ENCODE measurements at places on chromosomes 6 and 20.

GRCh38 chr6:7691675-7692452, 34.0 kb upstream of the BMP6 start:
- DNase-seq: no peak

DNA sequence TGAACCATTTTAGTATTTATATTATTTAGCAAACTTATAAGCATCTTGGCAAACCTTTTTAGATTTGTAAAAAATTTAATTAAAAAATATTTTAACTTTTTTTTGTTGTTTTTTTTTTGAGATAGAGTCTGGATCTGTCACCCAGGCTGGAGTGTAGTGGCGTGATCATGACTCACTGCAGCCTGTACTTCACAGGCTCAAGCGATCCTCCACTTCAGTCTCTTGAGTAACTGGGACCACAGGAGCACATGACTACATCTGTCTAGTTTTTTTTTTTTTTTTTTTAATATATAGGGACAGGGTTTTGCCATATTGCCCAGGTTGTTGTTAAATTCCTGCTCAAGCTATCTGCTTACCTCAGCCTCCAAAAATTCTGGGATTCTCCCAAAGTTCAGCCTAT, 161.1 kb downstream of the EYS start:
- no peak for DNase-seq

DNA sequence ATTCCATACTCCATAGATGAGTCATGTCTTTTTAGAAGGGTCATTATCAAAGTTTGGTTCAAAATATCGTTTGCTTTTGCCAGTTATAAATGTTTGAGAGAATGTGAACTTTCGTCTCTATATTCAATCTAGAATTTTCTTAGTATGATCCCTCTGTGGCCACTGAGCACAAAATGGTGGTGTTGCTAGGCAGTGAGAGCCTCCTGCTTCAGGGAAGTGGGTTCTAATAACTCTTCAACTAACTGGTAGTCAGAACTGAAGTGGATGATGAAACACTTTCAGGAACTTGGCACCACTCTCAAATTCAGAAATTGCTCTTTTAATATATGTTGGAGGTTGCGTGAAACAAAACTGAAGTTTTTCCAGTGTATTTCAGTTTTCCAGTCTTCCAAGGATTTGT, 125.0 kb upstream of the DOK5 start:
- no peak for DNase-seq

- no peak for DNase-seq
Observed at GRCh38 chr6:154592199-154592860, 81.8 kb upstream of the CNKSR3 start.

DNA sequence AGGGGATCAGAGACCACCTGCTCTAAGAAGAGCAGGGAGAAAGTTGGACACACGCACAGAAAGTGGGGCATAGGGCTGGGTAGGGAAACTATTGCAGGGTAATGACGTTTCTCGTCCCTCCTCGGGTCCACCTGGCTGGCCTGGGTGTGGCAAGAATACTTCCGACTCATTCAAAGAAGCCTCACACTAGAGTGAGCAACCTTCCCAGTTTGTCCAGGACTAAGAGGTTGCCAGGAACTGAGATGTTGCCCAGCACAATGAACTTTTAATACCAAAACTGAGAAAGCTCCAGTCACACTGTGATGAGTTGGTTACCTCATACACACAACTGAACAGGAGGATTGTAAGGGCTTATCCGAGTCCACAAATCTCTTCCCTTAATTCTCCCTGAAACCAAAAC, 74.5 kb upstream of the ADGRF1 start:
- DNase-seq: no peak

DNA sequence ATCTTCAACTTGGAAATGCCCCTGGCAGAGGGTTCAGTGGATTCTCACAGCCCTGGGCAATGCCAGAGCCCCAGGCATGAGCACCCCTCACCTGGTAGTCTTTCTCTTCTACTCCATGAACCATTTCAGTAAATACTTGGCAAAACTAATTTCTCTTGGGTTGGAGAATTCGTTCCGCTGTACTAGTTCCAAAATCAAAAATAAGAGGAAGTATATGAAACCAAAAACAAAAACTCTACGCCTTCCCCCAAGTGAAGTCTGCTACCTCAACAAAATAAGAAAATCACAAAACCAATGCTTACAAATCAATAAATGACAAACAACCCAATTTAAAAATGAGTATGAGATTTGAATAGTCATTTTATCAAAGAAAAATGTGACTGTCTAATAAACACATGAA, 12.6 kb downstream of the GFOD1 start:
- DNase-seq: no peak

- no peak for DNase-seq
Observed at GRCh38 chr6:45844986-45845385, 170.7 kb downstream of the CLIC5 start.

GRCh38 chr6:115796829-115797228, 263.9 kb downstream of the FRK start:
- DNase-seq: no peak

DNA sequence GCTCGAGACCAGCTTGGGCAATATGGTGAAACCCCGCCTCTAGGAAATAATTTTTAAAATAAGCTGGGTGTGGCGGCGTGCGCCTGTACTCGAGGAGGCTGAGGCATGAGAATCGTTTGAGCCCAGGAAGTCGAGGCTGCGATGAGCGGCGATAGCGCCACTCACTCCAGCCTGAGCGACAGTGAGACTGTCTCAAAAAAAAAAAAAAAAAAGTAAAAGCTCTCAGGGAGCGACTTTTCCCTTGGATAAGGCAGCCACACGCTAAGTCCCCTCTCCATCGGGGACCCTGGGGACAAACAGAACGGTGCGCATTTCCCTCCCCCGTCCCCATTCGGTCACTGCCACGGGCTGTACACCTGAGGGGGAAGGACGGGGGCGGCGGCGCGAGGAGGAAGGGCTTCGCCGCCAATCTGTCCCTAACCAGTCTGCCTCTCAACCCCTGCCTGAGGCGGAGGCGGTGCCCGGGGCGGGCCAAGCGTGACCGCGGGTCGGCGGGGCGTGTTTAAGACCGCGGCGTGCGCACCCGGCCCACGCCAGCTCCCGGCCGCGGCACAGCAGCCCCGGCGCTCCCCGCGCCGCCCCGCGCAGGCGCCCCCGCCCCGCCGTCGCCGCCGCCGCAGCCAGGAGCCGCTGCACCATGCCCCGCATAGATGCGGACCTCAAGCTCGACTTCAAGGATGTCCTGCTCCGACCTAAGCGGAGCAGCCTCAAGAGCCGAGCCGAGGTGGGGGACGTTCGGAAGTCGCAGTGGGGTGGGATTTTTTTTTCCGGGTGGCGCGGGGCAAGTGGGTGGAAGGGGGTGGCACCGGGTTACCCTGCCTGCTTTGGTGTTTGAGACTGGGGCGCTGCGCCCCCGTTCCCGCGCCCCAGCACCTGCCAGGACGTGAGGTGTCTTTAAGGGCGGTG, at the start of gene GMPR:
GMPR (plus strand) TSS at position 531 of the 906 bp plus-strand sequence; CDS start at position 638, 107 bp downstream.
- peak; percentile 64 for DNase-seq

- DNase-seq: no peak
Observed at GRCh38 chr6:87667032-87667431, 35.0 kb downstream of the AKIRIN2 start.

- DNase-seq: no peak
Observed at GRCh38 chr6:122702841-122703240, 76.7 kb upstream of the FABP7 start.

DNA sequence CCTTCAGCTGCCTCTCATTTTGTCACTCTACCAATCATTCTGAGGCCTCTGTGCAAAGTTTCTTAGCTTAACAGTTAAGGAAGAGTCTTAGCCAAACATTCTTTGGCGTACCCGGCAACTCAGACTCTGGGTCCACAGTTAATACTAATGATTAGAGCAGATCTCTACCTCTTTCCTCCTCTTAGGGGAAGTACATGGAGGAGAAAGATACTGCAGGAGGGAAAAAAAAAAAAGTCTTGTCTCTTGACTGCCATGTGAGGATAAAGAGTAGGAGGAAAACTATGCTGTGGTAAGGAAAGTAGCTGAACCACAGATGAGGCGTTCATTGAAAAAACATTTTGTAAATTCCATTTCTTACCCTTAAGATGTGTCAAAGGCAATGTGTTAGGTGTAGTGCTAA, 44.0 kb upstream of the MARCKS start:
- DNase-seq: no peak
